Immature natural killer cell (primary cell): ENCODE measurements at places on chromosomes 1 and 21.

- DNase-seq = no peak
These were observed 300.7 kb upstream of the DAB1 start for GRCh38 chr1:57724535-57724934.

DNA sequence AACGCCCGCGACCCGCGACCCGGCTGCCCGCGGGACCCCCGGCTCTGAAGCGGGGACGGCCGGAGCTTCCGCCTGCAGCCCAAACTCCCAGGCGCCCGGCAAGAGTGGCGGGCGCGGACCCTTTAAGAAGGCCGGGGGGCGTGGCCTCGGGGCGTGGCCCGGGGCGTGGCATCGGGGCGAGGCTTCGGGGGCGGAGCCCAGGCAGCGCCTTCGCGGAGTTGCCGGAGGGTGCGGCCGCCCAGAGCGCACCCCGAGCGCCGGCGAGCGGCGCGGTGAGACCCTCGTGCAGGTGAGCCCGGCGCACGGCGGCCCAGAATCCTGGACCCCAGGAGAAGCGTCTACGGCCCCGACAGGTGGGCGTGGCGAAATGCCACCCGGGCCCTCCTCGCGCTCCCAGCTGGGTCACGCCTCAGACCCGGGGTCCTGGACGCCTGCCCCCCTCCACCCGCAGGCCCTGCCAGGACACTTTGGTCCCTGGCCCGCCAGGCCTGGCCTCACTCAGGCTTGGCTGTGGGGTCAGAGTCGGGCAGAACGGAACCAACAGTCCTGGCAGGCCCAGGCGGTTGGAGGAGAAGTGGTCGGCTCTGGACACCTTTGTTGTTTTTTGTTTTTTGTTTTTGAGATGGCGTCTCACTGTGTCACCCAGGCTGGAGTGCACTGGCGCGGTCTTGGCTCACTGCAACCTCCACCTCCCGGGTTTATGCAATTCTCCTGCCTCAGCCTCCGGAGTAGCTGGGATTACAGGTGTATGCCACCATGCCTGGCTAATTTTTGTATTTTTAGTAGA lies 14.4 kb downstream of the RNF223 start:
- DNase-seq = peak; percentile 83

DNA sequence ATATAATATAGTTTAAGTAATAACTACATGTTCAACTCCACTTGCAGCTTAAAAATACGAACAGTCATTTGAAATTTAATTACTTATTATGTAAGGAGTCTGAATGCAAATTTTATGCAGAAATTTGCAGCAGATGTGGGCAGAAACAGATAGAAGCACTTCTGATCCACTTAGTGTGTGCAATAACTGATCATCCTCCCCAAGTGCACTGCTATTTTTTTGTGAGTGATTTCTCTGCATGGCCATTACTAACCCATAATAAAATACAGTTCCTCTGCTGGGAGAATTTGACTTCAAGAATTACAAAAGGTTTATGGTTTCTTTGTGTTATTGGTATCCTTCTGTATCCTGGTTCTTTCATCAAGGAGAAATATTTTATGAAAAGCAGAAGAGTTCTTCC lies 611.5 kb upstream of the RGS18 start:
- DNase-seq = no peak

- DNase-seq = no peak
These were observed 856 bp downstream of the FDPS start for GRCh38 chr1:155309423-155310021.

- DNase-seq = no peak
These were observed 73.3 kb upstream of the TINAGL1 start for GRCh38 chr1:31502926-31503511.

GRCh38 chr1:28956038-28956464 lies 41.7 kb downstream of the EPB41 start:
- no peak for DNase-seq

GRCh38 chr1:179506199-179506598 lies 69.5 kb downstream of the NPHS2 start:
- DNase-seq = no peak

DNA sequence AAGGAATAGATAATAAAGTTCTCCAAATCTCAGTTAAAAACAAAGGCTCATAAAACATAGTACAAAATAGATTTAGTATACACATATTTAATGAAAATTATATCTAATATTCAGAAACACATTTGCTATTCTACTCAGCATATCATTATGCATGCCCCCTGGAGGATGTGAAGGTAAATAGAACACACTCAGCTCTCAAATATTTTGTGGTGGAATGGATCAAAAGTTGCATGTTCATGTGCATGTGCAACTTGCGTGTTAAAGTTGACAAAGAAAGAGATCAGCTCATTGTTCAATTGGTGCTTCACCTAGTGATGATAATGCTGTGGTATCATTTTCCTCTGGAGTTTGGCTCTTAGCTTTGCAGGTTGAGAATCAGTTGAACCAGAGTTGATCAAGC lies 4.9 kb upstream of the ZNF644 start:
- DNase-seq = no peak

DNA sequence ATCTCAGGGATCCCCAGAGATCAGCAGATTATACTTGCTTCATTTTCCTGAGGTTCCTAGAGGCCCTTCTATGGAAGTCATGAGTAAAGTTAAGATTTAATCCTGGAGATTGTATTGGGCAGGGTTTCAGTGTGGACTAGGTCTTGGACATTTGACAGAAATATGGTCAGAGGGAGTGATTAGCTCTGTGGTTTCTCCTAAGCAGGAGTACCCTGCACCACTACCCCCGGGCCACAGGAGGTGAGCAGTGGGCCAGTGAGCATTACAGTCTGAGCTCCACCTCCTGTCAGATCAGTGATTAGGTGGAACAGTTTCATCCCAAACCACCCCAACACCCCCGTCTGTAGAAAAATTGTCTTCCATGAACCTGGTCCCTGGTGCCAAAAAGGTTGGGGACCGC lies 43.2 kb downstream of the PHACTR4 start:
- DNase-seq = no peak

DNA sequence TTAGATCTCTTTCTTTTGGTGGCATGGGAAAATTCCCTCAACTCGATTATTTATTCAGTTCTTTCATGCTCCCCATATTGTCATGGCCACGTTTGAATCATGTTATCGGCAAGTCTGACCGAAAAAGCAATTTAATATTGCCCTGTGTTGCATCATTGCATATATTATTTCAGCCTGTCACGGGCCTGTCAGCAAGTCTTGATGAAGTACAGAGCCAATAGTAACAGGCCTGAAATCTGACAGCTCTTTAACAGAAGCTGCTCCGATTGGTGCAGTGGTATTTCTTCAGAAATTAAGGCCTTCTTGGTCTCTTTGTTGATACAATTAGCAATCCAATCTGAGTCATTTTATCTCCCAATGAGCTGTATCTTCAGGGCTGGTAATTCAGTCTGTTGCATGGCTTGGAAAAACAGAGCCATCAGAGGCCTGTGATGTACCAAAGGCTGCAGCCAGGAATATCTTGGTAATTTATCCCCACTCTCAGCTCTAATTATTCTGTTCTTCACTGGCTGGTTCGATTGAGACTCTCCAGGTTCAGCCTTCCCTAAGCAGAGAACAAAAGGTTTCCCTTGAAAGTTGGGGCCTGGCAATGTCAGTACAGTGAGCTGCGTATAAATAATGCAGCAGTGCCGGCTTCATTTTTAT lies 149.5 kb downstream of the FGGY start:
- no peak for DNase-seq

DNA sequence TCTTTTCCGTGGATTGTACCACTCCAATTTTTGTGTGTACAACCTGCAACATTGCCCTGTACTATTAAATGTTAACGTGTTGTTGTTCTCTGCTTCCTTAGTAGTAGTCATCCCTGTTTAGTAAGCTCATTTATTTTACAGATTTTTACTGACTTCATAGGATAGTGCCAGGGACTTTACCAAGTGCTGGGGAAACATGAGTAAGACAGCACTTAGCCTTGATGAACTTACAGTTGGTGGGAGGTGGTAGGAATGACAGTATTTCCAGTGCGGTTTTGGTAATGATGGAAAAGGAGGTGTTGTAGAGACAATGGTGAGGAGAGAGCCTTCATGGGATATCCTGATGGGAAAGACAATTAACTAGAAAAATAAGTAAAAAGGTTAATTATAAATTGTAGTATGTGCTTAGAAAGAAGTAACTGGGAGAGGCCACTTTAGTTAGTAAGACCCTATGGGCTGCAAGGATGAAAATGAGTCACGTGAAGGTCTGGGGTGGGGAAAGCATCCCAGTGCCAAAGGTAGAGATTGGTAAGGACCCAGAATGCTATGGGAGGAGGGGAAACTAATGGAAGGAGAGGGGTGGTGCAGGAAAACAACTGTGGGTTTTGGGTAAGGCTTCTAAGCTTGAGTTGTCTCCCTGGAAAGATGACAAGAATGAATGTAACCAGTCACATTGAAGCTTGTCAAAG lies 1.7 kb downstream of the RLF start:
- no peak for DNase-seq

DNA sequence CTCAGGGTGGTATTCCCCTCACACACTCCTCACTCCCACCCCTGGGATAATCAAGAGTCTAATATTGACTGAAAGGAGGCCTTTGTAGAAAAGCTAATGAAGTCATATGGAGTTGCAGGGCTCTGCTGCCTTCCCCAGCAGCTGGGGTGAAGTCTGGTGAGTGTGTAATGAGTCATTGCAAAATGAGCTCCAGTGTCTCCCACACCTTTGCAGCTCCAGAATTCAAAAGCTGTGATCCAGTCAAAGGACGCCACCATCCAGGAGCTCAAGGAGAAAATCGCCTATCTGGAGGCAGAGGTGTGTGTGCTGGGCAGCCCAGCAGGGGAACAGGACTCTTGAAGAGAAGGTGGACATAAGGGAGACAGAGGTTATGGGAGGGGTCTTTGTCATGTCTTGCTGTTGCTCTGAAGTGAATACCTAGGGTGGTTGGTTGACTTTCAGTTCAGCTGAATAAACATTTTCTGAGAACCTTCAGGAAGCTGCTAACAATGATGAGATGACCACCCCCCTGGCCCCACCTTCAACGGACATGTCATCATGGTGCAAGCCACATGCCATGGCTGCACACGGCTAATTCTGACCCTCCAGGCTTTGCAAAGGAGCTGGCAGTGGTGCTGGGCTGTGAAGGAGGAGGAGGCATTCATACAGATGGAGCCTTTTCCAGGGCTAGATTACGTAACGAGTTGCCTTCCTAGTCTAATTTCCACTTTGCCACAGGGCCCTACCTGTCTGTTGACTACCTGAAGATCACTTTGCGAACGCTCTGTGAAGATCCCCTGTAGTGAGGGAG lies 32.2 kb upstream of the SNX27 start:
- DNase-seq = no peak

DNA sequence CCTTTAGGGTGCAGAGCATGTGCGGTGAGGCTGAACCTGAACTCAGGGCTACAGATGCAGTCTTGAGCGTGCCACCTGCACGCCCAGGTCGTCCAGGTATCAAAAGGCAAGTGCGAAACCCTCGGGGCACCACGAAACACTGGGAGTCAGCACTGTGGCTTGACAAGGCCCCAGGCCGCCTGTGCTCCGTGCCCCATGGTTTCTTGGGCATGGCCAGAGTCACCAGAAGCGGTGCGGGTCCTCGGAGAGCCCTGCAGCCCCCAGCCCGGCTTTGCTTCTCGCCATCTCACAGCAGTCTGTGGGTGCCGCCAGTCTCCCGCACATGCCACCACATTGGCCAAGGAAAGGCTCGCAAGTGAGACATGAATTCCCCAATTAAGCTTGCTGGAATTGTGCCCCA lies 117.3 kb downstream of the PGBD5 start:
- no peak for DNase-seq

- DNase-seq = no peak
These were observed 114.2 kb downstream of the BCAR3 start for GRCh38 chr1:93567255-93567918.

DNA sequence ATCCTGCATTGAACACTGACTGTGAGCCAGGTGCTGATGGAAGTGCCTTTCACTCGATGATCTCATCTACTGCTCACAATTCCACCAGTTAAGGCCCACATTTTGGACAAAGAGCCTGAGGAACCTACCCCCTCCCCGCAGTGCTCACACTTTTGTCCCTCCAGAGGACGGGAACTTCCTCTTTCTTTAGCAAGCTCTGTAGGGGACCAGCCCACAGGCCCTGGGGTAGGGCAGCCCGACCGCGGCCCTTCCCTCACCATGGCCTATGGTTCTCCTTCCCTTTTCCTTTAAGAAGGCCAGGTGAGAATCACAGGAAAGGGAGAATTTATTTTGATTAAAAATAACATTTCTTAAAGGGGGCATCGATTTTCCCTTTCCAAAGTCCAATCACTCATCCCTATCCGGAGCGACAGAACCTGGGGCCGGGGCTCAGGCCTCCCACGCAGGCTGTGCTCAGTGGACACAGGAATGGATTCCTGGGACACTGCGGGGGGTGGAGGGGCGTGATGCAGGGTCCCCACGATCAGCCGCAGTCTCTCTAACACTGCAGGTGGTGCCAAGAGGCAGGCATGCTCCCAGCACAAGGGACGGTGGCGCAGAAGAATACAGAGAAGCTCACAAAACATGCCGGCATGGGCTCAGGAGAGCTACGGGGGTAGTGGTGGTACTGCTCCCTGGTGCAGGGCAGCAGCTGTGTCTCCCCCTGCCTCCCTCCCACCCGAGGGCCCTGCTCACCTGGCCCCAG lies 8.9 kb upstream of the KCNE1 start:
- no peak for DNase-seq

GRCh38 chr1:63617450-63617849 lies 24.2 kb downstream of the PGM1 start:
- no peak for DNase-seq

- DNase-seq = no peak
These were observed 90.6 kb downstream of the TRIM11 start for GRCh38 chr1:228315945-228316588.

DNA sequence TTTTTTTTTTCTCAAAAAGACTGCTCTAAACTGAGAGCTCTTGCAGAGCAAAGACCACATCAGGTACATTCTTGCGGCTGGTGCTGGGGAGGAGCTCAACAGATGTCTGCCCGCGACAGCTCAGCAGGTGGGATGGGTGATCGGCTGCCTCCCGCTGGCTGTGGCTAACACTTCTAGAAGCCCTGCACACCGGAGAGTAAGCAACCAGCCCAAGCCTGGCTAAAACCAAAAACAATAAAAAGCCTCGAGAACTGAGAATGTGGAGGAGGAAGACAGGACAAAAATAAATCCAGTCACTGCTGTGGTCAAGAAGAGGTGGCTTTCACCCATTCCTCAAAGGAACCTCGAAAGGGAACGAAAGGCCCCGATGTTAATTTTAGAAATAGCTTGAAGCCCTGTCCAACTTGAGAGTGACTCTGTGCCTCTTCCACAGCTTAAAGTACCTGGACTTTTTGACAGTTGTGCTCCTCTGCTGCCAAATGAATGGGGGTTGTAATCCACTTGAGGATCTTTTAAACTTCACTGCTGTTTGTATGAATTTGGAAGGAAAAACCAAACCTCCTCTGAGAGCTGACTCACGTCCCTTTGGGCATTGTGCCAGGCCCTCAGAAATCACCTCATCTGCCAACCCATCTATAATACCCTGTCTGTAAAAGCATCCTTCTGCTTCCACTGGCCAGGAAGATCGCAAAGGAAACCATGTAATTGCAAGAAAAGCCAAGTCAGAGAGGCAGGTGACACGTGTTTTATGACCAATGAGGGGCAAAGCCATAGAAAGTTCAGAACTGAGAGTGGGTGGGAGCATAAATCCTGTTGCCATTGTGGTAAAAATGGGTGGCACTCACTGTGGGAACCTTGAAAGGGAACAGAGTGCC lies 78.6 kb downstream of the KCNN3 start:
- DNase-seq = peak; percentile 60
